Esophagus squamous epithelium (tissue), 5 donors: ENCODE measurements at places on chromosomes 6 and 20.

DNA sequence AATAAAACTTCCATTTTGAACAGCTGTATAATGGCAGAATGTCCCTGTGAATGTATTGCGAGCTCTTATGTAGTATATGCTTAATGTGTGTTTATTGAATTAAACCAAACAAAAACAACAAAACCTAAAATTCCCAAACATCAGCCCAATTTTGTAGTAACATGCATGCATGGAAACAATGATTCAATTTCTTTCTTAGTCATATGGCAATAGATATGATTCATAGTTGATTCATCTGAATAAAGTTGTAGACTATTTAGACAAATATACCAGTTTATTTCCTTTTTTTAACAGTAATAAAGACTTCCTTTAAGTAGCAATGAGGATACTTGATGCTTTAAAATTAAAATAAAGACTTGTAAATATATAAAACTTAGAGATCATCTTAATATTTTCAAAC, 670.6 kb downstream of the CD109 start:
- no peak for DNase-seq

DNA sequence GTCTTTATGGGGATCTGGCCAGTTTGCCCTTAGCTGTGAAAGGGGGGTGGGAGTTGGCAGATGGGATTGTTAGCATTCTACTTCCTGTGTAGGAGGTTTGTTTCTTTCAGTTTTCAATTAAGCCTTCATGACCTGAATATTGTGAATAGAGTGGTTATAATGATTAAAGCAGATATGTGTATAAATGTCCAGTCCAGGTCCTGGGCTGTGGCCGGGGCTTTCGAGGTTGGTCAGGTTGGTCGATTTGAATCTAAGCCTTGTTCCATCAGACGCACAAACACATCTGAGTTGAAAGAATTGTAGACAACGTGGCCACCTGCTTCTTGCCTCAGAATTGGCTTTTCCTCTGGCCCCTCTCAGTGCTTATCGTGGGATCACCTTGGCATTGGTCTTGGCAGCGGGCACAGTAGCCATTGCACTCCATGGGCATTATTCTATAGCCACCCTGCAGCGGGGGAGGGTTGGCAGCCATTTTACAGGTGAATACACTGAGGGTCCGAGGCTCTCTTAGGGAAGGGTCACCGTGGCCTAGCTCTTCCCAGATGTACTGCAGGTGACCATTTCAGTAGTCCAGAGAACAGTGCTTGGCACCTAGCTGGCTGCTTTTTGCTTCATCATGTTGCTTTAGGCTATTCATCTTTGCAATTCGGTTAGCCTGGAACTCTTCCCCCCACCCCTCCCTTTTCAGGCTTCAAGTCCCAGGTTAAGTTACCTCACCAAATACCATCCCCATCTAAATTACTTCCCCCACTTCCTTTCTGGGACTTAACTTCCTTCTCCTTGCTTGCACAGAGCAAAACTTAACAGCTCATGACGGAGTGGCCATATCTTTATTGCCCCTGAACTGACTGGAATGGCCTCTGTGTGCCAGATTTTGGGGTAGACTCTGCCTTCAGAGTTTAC, 1.1 kb downstream of the RNF114 start:
- no peak for DNase-seq

DNA sequence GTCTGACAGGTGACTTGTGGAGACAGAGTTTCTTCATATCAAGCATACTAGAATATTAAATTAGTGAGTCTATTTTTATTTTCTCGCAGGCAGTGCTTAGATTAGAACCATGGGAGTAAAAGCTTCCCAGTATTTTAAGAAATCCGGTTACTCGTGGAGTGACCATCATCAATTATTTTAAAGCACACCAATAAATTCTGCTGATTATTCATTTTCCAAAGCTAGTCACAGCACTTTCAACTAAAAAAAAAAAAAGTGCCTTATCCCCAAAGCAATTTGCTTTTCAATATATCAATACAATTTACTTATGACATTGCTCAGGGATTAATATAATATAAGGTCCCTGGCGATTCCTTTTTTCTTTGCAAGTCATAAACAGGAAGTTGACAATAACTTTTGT, 26.3 kb upstream of the OLIG3 start:
- no peak for DNase-seq

GRCh38 chr6:157980288-157981131, 1.2 kb upstream of the SYNJ2 start:
- DNase-seq = peak; percentile 12

GRCh38 chr6:23176883-23177282, 607.5 kb downstream of the HDGFL1 start:
- DNase-seq = no peak

DNA sequence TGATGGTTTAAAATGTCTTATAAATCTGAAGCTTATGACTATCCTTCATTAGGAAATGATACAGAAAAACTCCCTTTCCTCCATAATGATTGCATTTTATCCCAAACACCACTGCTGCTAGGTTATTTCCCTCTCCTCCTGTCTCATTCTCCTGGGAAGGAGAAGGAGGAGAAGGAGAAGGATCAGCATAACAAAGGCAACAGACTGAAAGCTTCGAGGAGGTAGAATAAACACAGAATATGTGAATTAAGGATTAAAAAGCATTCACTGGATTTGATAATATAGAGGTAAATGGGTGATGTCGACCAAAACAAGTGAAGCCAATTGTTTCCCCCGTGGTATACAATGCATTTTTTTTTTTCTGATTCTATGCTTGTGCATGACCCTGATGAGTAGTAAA, 82.0 kb downstream of the WASF1 start:
- DNase-seq = no peak

DNA sequence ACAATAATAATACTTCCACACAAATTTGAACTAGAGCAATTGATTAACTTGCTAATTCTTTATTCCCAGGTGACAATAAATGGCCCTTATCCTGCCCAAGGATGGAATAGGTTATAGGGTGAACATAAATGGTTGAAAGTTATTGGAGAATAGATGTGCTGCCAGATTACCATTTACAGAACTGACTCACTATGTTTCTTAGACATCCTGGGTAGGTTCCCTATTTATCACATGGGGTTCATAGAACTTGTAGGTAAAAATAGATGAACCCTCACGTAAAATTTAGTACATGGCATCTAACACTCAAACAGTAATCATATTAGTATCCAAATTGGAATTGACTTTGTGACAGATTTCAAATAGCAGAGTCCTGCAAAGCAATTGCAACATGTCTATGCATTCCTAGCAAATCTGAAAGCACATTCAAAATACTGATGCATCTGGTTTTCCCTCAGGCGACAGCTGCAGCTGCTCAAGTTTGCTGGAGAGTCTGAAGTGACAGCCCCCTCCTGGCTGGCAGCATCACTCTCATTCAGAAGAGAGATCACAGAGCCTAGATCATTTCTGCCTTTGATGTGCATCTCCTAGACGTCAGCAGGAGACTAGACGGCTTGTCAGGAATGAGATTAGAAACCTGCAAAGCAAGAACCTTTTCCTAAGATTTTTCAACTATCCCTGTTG, 80.2 kb upstream of the RNF217 start:
- no peak for DNase-seq

DNA sequence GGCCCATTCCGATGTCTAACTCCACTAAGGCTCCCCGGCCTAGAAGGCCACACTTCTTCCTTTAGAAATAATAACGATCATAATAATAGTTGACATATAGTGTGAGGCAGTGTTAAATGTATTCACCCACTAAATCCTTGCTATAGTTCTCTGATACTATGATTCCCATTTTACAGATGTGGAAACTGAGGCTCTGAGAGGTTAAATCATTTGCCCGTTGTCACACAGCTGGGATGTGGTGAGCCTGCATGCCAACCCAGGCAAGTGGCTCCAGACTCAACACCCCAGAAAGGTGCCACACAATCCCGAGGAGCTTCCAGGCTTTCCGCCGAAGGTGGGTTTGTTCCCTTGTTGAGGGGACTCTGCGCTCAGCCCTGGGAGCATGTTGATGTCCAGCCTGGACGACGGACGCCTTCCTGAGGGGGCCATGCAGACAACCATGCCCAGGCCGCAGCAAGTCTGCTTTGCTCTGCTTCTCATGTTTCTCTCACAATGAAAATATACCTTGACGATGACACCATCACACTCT, 104.6 kb upstream of the CDYL start:
- no peak for DNase-seq

- no peak for DNase-seq
Measured at GRCh38 chr6:109239160-109239559, 143.1 kb downstream of the CD164 start.

DNA sequence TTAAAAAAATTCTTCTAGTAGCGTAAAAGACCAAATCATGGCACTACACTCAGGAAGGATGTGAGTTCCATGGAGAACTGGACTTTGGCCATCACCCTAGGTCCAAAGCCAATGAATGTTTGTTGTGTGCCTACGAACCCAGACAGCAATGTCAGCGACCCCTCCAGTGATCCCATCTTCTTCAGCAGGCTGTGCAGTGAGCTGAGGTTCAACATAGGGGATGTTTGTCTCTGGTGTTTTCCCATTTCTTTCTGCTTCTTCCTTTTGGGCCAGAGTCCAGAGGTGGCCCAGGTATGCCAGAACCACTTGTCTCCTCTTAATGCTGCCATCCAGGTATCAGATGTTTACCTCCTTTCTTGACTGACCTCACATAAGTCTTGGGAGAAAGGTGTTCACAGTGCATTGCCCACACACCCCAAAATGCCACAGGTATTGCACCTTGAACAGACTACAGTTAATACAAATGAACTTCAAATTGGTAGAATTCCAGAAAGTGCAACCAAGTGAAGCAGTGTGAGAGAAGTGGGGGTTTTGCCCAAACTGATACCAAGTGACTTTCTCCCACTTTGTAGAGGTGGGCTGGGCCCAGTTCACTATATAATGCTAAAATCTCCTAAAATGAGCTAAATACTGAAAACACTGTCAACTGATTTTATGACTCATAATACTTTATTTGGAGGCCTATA, 14.1 kb downstream of the KIZ start:
- DNase-seq = no peak

GRCh38 chr20:61558726-61559125, 306.7 kb downstream of the CDH4 start:
- DNase-seq = no peak

DNA sequence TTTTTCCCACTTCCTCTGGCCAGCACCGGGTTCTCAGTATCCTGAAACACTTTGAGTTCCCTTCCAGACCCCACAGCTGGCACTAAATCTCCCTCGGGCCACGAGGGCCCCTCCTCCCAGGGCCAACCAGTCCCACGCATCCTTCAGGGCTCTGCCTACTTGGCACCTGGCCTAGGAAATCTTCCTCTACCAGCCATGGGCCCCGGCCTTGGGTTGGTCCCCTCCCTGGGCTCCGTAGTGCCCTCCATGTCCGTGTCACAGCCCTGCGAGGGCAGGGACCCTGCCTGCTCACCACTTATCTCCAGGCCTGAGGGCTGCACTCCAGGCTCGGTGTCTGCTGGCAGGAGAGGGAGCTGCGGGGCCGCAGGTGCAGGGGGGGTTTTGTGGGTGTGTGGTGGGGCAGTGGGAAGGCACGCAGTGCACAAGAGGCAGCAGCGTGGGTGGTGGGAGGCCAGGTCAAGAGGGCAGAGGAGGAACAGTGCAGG, 48.8 kb upstream of the CDH22 start:
- DNase-seq = no peak

GRCh38 chr6:36873612-36874442, 776 bp downstream of the PPIL1 start:
- no peak for DNase-seq

- no peak for DNase-seq
Measured at GRCh38 chr6:108476847-108477430, 83.8 kb upstream of the FOXO3 start.

- no peak for DNase-seq
Measured at GRCh38 chr6:157885876-157886275, 62.8 kb downstream of the SNX9 start.

DNA sequence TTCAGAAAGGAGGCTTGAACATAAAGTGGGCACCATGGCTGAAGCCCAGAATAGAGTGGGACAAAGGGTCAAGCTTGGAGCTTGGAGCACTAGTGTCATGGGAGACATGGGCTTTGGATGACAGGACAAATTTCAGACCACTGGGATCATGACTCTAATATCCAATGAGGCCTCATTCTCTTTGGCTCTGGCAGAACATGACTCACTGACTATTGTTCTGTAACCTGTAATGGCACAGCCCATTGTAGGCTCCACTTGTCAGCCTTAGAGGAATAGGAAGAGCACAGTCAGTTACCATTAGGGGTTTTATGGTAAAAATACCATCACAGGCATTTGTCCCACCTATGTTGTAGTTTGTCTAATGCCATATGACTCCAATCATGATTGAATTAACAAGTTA, 34.0 kb upstream of the MMS22L start:
- no peak for DNase-seq

GRCh38 chr6:156735751-156736150, 41.4 kb upstream of the ARID1B start:
- DNase-seq = no peak

DNA sequence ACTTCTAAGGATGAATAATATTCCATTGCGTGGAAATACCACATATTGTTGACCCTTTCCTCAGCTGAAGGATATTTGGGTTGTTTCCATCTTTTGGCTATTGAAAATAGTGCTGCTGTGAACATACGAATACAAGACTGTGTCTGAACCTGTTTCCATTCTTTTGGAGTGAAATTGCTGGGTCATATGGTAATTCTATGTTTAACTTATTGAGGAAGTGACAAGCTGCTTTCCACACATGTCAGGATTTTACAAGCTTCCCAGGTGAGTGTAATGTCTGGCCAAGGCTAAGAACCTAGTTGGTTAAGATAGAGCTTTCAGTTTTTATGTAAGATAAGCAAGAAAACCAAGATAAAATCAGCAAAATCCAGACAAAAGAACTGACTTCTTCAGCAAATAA, 48.8 kb downstream of the PPP1R3G start:
- DNase-seq = no peak

DNA sequence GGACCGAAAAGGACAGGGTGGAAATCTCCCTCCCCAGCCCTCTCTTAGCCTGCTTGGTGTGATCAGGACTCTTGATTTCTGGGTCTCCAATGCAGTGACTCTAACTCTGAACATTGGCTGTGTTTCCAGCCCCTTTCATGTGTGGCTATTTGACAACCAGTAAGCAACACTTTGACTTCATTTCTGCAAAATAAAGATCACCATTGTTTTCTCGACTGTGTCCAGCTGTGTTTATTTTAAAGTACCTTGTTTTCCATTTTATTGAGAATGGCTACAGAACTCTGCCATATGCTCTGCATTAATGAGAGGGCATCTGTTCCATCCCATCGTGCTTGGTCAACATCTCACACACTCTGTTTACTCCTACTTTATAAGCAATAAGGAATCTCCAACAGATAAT, 60.9 kb upstream of the TAGAP start:
- DNase-seq = no peak

GRCh38 chr6:80690551-80691131, 584.2 kb downstream of the BCKDHB start:
- DNase-seq = no peak

DNA sequence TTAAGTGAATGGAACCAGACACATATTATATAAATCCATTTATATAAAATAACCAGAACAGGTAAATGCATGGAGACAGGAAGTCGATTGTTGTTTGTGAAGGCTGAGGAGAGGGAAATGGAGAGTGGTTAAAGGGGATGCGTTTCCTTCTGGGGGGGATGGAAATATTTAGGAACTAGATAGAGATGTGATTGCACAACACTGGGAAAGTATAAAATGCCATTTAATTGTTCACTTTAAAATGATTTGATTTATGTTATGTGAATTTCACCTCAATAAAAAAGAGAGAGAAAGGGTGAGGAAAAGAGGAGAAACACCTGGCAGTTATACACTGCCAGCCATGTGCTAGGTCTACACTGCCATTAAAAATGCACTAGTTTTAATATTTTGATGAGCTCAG, 312.6 kb downstream of the CD83 start:
- no peak for DNase-seq

GRCh38 chr6:63663147-63663955, 27.7 kb downstream of the PHF3 start:
- DNase-seq = no peak

GRCh38 chr6:152637296-152638047, at the start of gene SYNE1:
Gene SYNE1, minus strand, starts transcription at chr6:152637362. Its CDS starts 9,031 bp downstream, at chr6:152628331.
- no peak for DNase-seq
